ENCODE measurements at places on chromosomes 1 and 21.

DNA sequence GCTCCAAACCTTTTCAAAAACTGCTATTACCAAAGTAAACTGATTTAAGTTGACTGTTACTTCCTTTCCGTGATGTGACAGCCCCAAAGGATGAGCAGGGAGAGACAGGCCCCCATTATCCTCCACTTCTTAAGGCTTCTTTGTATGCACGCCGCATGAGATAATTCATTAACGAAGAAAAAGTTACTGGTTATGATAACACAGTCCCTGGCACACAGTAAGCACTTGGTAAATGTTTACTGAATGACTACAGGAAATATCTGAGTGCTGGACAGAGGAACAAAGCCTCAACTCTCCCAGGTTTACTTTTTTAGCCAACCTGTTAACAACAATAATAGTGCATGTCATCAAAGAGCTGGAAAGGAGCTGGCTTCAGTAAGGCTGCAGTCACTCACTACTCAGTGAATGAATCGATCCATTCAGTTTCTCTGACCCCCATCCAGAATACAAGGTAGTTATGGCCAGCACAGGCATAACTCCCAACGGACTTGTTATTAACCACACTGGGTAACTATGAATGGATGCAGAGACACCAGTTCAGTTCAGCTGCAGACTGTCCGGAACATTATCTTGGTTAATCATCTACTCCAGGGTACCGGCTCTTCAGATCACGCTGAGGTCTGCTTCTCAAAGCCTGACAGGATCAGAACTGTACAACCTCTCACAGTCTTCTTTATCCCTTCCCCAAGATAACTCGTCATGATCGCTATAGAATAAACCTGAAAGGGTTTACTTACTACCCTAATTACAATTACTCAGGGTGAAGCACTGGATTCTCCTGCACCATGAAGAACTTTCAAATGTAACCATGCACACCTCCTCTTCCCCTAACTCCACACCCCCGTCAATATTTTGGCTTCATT is 58.3 kb downstream of the TGFBR3 start:
- DNase-seq = no peak

- DNase-seq = no peak
These were observed 18.7 kb downstream of the SLC45A3 start for GRCh38 chr1:205661429-205662134.

DNA sequence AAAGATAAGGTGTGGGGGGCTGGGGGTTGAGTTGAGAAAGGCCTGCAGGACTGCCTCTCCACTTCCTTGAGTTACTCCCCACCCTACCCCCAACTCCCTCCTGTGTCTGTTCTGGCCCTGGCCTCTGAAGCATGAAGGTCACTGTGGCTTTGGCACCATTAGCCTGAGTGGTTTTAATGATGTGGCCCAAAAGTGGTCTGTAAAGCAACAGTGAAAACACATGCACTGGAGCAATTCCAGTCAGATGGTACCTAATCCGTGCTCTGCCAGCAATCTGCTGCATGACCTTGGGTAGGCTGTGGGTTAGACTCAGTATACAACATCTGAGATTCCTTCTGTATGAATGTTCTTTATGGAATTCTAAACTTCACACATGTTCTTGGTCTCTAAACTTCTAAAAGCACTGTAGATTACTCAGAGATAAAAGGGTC is 86.5 kb upstream of the ATP1A1 start:
- DNase-seq = no peak

DNA sequence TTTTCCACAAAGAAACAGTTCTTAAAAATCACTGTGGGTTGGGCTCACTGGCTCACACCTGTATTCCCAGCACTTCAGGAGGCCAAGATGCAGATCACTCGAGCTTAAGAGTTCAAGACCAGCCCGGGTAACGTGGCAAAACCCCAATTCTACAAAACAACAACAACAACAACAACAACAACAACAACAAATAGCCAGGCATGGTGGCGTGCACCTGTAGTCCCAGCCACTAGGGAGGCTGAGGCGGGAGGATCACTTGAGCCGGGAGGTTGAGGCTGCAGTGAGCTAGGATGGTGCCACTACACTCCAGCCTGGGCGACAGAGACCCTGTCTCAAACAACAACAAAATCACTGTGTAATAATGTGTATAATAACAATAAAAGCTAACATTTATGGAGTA is 40.8 kb downstream of the CDCP2 start:
- DNase-seq = no peak

DNA sequence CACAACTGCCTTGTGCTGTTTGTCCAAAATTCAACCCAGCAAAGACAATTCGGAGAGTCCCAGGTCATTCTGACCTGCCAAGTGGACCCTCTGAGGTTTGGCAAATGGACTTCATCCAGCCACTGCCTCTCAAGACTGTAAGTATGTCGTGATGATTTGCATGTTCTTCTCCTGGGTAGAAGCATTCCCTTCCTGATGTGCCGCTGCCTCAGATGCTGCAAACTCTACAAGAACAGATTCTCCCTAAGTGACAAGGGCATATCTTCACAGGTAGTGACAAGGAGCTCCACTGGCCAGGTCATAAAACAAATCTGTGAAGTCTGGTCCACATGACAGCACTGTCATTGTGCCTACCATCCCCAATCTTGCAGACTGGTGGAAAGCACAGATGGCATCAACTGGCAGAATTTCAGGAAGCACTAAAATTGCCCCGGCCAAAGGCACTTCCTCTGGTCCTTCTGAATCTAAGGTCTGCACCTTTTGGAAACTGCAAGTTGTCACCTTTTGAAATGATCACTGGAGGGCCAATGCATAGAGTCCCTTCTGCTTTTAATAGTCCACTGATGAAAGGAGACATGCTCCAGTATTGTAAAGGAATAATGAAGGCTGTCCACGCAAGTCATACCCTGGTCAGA is 27.4 kb downstream of the POFUT2 start:
- DNase-seq = no peak

DNA sequence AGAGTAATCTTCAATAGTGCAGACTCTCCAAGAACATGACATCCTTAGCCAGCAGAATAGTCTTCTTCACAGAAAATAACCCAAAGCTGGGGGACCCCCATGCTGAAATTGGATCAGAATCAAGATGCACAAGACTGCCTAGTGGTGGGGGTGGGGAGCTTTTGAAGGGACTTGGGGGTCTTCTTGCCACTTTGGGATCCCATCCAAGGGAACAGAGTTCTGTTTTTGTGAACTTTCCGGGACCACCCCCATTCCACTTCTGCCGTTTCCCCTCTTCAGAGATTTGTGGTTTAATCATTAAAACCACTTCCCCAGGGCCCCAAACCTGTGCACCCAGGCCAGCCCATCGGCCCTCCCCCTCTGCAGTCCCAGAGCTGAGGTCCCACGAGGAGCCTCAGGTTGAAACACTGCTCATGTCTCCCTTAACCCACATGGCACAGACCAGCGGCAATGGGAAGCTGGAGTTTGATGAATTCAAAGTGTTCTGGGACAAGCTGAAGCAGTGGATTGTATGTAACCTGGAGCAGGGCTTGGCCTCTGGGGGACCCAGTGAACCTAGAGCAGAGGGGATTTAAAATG is 44.9 kb downstream of the CAPN9 start:
- DNase-seq = no peak

- no peak for DNase-seq
These were observed at the start of gene MNDA for GRCh38 chr1:158830904-158831507. MNDA (plus strand) TSS chr1:158831351; CDS start chr1:158842154, 10,803 bp downstream.

- DNase-seq = no peak
These were observed 51.8 kb upstream of the GFI1 start for GRCh38 chr1:92538413-92539061.

DNA sequence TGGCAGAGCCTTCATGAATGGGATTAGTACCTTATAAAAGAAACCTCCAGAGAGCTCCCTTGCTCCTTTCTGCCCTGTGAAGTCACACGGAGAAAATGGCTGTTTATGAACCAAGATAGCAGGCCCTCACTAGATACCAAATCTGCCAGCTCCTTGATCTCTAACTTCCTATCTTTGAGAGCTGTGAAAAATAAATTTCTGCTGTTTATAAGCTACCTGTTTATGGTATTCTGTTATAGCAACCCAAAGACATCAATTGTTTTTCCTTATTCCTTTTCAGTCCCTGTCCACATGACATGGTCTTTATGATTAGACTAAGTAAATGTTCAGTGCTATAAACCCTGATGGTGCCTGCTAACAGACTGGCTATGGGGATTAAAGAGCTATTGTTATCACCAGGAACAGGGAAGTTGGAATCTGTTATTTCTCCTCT is 9.7 kb upstream of the STIL start:
- DNase-seq = no peak

GRCh38 chr1:234960722-234961455 is 167.7 kb downstream of the TOMM20 start:
- no peak for DNase-seq

DNA sequence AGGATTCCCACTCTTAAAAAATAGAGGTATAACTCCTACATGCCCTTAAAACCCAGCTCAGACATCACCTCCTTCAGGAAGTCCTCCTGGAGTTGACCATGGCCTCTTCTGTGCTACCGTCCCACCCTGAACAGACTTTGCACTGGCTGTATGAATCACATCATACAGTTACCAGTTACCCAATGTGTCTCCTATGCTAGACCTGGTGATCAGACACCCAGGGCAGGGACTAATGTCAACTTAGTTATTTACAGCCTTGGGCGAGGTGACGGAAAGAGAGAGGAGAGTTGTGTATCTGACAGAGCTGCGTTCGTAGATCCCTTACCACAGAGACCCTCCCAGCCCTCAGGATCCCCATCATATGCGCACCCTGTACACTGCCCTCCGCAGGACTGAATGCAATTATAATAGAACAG is 72.7 kb downstream of the SLC66A1 start:
- no peak for DNase-seq

- DNase-seq = no peak
These were observed 6.3 kb downstream of the ACTA1 start for GRCh38 chr1:229427572-229427971.

DNA sequence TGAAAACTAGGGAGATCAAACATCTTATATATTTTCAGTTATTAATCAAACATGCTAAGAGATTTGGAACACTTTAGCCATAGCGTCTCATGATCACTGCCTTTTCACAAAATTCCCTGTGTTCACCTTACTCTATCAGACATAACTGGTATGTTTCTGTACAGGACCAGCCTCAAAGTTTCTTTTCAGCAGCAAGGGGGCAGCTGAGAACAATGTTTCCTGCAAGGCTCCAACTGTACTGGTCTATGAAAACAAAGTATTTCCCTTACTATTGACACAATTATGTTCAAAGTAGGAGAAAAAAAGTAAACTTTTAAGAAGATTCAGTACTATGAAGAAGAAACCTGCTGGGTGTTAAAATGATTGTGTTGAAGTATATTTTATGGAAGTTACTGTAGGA is 98.5 kb downstream of the ATF6 start:
- no peak for DNase-seq

- DNase-seq = no peak
These were observed 25.2 kb upstream of the RCAN1 start for GRCh38 chr21:34639882-34640788.

GRCh38 chr21:28872218-28872617 is 120.5 kb downstream of the LTN1 start:
- DNase-seq = no peak

- no peak for DNase-seq
These were observed 125.4 kb upstream of the DAB1 start for GRCh38 chr1:57549300-57549699.

- no peak for DNase-seq
These were observed 156.7 kb upstream of the PTGFR start for GRCh38 chr1:78334114-78334513.

DNA sequence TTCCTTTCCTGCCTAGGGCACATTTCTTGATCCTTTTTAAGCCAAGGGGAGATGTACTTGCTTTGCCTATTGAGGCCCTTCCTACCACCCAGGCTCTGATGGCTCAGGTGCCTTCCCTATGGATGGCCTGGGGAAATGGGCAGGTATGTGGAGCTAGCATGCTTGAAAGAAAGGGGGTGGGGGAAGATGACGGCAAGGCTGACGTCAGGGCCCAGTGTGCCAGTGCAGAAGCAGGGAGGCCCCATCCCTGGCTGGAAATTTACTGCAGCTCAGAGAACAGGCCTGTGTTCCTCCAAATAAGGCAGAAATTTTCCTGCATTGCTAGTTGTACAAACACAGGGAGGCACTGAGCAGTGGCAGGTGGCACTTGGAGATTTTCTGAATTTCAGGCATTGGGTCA is 453.2 kb upstream of the VAMP3 start:
- DNase-seq = peak; percentile 73

DNA sequence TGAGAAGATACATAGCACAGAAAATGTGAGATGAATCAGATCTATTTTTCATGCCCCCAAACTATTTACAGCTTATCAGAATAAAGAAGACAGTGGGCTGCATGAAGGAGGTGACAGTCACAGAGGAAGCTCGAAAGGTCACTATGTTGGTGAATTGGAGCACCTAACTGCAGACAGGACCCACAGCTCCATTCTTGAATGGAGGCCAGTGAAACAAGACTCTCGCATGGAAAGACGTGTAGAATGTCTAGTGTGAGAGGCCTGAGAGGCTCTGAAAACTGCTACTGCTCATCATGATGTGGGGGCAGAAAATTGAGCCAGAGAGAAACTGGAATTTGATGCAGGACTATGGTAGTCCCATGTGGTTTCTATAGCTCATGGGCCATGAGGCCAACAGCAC is 60.3 kb upstream of the CCDC190 start:
- DNase-seq = no peak

- DNase-seq = no peak
These were observed 129.3 kb downstream of the SIM2 start for GRCh38 chr21:36828208-36828607.

GRCh38 chr1:30063621-30064280 is 659.6 kb downstream of the MATN1 start:
- DNase-seq = no peak

DNA sequence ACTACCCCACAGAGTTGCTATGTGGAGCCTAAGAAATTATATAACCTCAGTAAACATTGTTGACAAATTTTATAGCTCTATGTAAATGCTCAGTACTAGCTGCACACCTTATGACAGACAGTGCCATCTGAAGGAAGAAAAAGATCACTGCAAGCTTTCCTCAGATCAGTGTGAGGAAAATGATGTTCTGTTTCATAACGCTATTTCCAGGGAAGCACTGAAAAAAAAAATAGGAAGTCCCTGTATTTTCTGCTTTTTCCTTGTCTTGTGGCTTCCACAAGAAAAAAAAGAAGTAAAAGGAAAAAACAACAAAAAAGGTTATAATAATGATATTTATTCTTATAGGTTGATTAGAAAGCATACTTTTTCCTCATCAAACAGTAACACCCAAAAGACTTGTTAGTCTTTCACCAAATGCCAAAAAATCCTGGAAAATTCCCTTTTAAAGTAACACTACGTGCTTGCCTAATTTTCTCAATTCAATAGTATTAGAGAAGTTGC is 23.2 kb downstream of the LYST start:
- peak; percentile 29 for DNase-seq

Data from SHP77 (cell line).